Psoas muscle (tissue), 8 donors: ENCODE measurements at places on chromosomes 11 and 22. TPM values are rescaled to one million over a fixed set of nuclear protein-coding genes. Genes with fewer than 3 reads are reported as not detected.

DNA sequence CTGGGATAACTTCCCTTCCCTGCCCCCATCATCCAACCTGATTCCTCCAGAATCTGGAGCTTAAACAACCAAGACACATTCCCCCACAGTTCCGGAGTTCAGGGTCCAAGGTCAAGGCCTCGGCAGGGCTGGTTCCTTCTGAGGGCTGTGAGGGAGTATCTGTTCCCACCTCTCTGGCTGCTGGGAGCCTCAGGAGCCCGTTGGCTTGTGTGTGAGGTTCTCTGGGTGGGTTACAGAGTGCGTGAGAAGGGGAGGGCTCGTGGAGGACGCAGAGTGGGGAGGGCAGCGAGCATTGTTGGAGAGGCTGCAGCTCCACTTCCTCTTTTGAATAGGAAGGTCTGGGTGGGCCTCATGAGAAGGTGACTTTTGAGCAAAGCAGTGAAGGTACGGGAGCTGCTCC, 8.5 kb downstream of the SERHL2 start:
- DNase-seq, result no peak

DNA sequence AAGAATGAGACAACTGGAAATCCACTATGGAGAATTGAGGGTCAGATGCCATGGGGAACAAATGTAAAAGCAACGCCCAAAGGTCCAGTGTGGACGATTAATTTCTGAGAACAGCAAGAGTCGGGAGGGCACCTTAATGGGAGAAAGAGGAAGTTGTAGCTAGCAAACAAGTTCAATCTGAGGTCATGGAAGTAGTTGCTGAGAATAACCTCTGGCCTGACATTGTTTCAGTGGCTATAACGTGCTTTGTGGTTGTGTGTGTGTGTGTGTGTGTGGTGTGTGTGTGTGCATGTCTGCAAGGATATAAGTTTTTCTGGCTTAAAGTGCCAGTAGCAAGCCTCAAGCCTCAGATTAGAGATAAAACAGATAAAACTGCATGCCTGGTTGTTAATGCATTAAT, 1630.1 kb upstream of the TENM4 start:
- no peak for DNase-seq

DNA sequence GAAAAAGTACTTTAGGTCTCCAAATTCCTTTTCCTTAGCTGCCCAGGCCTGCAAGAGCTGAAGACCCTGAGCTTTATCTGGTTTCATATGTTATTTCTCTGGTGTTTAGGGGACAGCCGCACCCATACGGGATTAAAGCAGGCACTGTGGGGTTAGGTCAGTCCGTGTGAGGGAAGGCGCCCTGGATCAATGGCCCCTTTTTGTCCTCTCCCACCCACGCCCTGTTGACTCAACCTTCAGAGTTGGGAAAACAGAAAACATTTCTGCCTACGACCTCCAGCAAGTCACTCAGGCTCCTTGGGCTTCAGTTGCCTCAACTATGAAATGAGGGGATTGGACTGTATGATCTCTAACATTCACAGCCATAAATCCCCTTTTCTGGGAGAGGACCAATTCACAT, 55.2 kb upstream of the BARX2 start:
- DNase-seq, result no peak

- no peak for DNase-seq
Observed at GRCh38 chr11:33001281-33001680, 14.4 kb upstream of the DEPDC7 start.

DNA sequence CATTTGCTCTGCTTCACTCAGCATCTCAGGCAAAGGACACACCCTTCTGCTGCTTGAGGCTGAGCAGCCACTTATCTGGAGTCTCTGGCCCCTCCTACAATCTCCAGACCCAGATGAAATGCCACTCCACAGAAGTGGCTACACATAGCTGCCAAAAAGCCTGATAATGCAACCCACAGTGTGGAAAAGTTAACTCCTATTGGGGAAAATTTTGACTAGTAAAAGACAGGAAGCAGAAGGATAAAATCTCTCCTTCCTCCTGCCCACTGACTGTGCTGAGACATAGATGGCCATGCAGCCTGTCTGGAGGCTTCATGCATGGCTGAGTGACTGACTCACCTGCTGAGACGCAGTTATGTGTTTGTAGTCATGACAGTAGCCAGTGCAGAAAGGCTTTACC, 92.3 kb upstream of the TEAD1 start:
- no peak for DNase-seq

The PTPN5 gene
- 1.4 TPM for total RNA-seq

The TREH gene
- total RNA-seq, result not detected

The DDX17 gene
- total RNA-seq, result 127 TPM

The BDNF gene
- total RNA-seq, result 0.17 TPM

The ST13 gene
- 316 TPM for total RNA-seq
